ENCODE measurements at places on chromosomes 4 and X.

- no peak for DNase-seq
These were observed 29.3 kb downstream of the CRMP1 start for GRCh38 chr4:5863461-5864113.

DNA sequence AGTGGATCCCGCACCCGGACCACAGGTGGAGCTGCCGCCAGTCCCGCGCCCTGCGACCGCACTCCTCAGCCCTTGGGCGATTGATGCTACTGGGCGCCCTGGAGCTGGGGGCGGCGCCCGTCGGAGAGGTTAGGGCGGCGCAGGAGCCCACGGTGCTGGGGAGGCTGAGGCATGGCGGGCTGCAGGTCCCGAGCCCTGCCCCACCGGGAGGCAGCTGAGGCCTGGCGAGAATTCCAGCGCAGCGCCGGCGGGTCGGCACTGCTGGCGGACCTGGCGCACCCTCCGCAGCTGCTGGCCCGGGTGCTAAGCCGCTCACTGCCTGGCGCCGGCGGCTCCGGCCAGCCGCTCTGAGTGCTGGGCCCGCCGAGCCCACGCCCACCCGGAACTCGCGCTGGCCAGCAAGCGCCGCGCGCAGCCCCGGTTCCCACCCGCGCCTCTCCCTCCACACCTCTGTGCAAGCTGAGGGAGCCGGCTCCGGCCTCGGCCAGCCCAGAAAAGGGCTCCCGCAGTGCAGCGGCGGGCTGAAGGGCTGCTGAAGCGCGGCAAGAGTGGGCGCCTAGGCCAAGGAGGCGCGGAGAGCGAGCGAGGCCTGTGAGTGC lies 1256.5 kb downstream of the STIM2 start:
- DNase-seq: no peak

- DNase-seq: no peak
These were observed 148.6 kb downstream of the TLL1 start for GRCh38 chr4:166021617-166022016.

- no peak for DNase-seq
These were observed 240.9 kb downstream of the PALLD start for GRCh38 chr4:168737806-168738172.

DNA sequence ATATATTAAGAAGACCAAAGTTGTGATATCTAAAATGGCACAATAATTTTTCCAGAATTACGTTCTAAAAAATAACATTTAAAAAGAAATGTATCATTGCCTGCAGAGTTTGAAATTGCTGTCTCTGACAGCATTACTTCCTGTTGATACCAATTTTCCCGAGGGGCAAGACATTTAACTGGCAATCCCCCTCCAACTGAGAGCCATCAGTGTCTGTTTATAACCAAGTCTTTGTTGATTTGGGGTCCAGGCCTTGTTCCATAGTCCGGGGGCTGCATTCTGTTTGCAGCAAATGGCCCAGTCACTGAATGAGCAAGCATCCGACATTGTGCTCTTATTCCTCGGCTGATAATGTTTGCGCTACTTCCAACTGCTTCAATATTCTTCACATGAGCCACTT lies 231.5 kb downstream of the NAF1 start:
- DNase-seq: no peak

DNA sequence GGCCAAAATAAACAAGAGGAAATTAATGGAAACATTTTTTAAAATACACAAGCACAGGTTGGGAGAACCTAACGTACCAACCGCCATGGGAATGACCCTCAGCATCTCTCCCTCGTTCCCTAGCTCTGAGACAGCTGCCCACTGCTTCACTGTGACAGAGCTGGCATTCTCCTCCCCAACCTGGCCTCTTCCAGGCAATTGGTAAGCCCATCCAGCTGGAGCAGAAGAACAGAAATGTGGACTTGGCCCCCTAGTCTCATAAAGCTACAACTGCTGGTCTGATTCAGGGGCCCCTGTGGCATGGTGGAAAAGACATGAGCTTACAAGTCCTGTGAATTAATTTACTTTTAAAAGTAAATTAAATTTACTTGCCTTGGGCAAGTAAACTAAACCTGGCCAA lies 245.1 kb downstream of the PTTG2 start:
- no peak for DNase-seq

GRCh38 chr4:25700661-25701060 lies 45.0 kb downstream of the SLC34A2 start:
- no peak for DNase-seq

DNA sequence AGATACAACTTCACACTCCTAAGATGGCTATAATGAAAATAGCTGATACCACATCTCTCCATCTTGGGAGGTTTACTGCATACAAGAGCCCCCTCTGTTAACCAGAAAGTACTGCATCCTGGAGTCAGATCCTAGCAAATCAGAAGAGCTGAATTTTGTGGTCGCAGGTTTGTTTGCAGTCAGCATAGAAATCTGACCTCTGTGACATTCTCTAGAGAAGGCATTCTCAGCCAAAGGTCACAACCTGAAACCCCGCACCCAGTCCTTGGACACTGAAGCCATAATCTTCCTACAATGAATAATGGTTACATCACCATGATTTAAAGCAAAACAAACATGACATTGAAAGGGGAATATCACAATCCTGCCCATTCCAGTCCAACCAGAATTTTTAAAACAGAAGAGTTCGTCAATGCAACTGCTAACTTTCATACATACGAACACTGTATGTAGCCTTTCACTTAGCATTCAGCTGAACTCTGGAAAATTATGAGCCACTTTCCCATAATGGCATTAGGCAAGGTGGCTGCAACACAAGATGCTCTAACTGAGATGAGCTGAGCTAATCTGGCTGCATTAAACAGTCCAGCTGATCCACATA lies 17.6 kb downstream of the HS6ST2 start:
- DNase-seq: no peak

DNA sequence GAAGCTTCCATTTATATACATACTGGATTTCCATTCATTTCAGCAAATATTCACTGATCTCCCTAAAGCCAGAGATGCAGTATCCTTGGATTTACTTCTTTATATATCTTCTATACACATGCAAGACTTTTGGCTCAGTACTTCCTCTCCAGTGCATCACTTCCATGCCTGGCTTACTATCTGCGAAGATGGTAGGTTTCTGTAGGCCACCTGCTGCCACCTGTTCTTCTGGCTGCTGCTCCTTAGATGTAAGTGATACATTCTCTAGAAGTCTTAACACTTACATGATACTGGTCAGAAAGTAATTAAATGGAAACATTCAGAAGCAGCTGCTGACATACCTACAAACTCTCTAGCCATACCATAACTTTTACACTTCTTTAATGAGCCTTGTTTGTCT lies 48.9 kb downstream of the TBC1D9 start:
- DNase-seq: no peak

DNA sequence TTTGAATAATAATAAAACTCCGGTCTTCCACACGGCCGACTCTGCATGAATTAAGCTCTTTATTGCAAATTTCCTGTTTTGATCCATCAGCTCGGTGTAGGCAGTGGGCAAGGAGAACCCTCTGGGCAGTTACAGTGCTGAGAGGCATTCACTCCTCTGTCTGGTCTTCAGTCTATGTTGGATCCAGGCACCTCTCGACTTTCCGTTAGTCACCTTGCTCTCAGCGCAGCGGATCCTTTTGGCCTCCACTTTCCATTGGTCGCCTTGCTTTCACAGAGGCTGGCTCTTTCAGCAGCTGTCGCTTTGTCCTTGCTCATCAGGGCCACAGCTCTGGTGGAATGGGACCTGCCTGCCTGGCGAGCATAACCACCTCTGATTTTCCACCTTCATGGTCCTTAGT lies 52.9 kb downstream of the TRMT44 start:
- DNase-seq: no peak

DNA sequence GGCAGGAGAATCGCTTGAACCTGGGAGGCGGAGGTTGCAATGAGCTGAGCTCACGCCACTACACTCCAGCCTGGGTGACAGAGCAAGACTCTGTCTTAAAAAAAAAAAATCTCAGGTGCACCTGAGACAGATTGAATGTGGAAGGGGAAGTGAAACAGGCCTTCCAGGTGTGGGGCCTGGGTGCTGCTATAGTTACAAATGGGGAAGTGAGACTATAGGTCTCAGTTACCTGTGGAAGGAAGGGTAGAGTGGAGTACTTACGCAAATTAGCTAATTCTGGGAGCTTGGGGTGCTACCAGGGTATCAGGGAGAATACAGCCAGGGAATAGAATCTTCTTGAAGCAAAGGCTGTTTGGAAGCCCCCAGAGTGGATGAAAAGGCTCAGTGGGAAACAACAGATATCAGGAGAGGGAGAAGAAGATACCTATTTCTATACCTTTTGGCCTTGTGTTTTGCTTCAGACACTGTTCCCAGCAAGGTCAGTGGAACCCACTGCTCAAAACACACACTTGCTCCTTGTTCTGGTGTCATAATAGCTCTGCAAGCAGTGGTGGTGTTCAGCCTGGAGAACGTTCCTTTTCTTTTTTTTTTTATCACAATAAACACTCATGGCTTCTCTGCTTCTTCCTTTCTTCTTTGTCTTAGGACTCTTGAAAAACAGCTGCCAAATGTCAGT lies 7.0 kb downstream of the CD38 start:
- DNase-seq: no peak

GRCh38 chr4:168317621-168318020 lies 931 bp downstream of the DDX60 start:
- DNase-seq: no peak

DNA sequence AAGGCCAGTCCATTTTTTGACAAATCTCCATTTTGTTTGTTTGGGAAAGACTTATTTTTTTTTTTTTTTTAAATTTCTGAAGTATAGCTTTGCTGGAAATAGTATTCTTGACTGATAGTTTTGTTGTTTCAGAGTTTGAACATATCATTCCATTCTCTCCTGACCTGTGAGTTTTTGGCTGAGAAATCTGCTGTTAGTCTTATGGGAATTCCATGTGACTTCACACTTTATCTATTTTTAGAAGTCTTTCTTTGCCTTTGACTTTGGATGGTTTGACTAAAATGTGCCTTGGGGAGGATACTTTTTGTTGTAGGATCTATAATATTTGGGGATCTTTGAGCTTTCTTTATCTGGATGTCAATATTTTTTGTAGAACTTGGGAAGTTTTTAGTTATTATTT lies 10.7 kb upstream of the ADAM29 start:
- no peak for DNase-seq

DNA sequence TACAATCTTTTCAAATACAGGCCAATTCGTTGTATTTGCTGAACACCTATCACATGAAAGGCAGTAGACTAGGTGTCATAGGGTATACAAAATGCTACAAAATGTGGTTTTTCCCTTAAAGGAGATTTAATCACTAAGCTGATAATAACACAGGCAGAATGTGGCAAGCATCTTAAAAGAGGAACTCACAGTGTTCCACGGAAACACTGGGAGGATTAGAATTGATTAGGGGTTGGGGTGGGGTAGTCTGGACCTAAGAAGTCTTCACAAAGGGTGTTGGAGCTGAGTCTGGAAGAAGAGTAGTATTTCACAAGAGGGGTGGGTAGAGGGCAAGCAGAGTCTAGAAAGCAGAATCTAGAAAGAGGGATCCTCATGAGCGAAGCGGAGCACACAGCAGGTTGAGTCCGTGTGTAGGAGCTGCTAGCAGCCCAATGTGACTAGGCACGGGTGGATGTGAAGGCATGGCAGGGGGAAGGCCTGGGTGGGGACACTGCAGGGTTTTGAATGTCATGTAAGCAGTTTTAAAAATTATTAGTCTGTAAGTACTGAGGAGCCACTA lies 123.6 kb downstream of the MGST2 start:
- peak; percentile 59 for DNase-seq

- no peak for DNase-seq
These were observed 37.9 kb upstream of the OTUD4 start for GRCh38 chr4:145218251-145218650.

DNA sequence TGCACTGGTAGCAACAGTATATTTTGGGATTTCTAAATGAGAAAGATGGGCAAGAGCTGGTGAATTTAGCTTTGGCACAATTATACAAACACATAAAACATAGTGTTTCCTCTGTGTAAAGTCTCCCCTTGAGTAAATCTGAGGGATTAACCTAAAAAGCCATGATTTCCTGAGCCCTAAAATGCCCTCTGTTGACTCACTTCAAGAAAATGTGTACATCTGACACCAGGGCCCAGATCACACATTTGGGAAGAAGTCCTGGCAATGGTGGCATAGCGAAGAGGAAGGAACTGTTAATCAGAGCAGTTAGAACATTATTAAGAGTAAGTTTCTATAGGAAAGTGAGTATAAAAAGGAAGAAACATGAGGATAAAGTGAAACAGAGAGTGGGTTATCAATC lies 338.5 kb downstream of the SPOCK3 start:
- DNase-seq: no peak

DNA sequence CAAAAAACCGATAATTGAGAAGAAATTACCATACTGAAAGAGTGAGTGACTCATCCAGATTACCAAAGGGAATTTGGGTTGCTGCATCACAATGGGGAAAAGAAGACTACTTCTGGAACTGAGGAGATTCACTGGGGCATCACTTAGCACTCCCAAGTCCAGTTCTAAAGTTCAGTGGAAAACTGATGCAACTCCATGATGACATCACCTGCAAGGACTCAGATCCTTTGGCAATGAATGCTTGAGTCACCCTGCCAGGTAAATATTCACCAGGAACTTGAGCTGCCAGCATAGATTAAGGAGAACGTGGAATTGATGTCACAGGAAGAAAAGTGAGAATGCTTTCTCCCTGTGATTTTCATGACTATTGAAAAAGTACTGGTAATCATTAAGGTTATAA lies 32.0 kb upstream of the SMIM10L2A start:
- no peak for DNase-seq

GRCh38 chr4:34000356-34000755 lies 2244.0 kb downstream of the ARAP2 start:
- DNase-seq: no peak

- DNase-seq: no peak
These were observed 43.8 kb downstream of the RGS12 start for GRCh38 chr4:3336382-3337356.

- DNase-seq: no peak
These were observed 238.1 kb downstream of the PALLD start for GRCh38 chr4:168734703-168735678.

GRCh38 chr4:145887241-145887991 lies 51.2 kb downstream of the ZNF827 start:
- DNase-seq: peak; percentile 7

DNA sequence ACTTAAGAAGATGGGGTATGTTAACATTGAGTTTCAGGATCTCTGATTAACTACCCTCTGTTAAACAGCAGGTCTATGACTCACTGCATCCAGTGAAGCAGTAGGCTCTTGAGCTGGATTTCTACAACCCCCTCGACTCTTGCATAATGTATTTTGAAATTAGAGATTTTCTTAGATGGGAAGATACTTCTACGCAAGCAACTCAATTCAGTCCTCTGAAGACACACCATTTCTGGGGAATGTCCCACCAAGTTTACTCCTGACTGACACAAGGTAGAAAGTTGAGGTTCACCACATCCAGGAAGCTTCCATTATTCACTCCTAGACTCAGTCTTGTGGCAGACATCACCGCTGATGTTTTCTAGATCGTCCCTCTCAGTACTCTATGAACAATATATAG lies 12.9 kb downstream of the PALLD start:
- peak; percentile 99 for DNase-seq
